Dermis microvascular lymphatic vessel endothelial cell (primary cell): ENCODE measurements at places on chromosomes 3 and 15. TPM values are rescaled to one million over a fixed set of nuclear protein-coding genes. Genes with fewer than 3 reads are reported as not detected.
A peak's percentile ranks its signal among the peaks of the same experiment; 100 is the strongest.

Gene APOD
- total RNA-seq, result 12.9 and 14.5 TPM in 2 replicates

Gene ERICH6
- under 0.01 TPM in 2 replicates for total RNA-seq

DNA sequence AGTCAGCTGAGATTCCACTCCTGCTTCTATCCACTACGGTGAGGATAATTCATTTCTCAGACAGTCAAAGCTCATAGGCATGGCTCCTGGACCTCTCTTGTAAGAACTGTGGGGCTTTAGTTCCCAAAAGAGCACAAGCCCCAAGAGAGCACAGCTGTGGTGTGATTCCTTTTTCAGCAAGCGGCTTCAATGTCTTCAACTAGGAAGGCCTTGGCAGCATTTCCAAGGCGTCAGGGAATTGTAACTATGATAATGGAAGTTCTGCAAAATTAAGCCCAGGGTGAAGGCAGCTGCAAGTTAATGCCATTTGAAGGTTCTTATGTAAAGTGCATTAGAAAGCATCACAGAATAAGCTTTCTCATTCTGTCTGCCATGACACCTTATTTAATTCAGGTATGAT is 657.1 kb downstream of the GRM7 start:
- DNase-seq, result no peak

- no peak for DNase-seq
These were observed 243.5 kb downstream of the NFKBIZ start for GRCh38 chr3:102092617-102093466.

GRCh38 chr15:70563561-70564095 is 199.7 kb downstream of the UACA start:
- no peak for DNase-seq

Gene WDR93
- total RNA-seq, result under 0.01 TPM in 1 of 2 replicates, not detected in the other

Gene SNUPN
- total RNA-seq, result 14.0 and 15.2 TPM in 2 replicates

- DNase-seq, result peak; percentile 68
These were observed 1.4 kb downstream of the CEMIP start for GRCh38 chr15:80780416-80781221.

Gene LMAN1L
- total RNA-seq, result not detected in 2 replicates

GRCh38 chr3:81352867-81353266 is 408.6 kb downstream of the GBE1 start:
- DNase-seq, result peak; percentile 78

DNA sequence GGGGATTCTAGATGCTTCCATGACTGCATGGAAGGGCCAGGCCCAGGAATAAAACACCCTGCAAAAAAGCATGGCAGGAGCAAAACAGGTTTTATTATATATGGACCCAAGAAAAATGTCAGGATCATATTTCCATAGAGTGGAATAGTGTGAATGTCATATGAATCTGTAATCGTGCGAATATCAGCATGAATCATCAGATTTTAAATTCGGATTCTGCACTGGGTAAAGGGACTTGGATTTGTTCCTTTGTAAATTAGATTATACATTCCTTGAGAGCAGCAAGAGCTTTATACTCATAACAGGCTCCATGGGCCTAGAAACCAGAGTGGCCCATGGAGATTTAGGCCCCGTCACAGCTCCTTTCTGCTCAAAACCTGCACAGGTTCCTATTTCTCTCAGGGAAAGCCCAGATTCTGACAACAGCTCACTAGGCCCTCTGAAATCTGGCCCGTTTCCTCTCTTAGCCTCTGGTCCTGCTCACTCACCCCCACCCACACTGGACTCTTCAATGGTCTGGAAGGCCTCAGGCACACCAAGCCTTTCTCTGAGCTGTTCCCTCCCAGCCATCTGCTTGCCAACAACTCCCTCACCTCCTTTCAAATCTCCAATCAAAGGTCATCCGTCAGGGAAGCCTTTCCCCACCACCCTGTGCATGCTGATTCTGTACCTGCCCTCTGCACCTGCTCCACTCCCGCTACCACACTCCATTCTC is 76.0 kb downstream of the FEM1B start:
- DNase-seq, result no peak

DNA sequence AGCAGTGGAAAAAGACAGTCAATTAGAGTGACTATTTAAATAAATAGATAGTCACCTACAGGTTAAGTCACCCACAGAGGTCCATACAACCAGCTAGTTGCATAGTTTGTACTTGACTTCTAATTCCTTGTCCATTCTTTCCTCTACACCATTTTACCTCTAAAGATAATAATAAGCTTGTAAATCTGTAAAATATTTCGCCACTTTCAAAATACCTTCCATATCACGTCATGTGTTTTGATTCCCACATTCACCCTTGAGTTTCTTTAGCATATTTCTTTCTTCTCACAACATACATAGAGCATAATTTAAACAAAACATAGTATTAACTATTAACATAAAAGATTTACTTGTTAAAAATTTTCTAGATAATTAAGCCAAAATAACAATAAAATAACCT is 689.6 kb downstream of the MECOM start:
- no peak for DNase-seq

Gene CCDC14
- total RNA-seq, result 9.1 and 11.3 TPM in 2 replicates

DNA sequence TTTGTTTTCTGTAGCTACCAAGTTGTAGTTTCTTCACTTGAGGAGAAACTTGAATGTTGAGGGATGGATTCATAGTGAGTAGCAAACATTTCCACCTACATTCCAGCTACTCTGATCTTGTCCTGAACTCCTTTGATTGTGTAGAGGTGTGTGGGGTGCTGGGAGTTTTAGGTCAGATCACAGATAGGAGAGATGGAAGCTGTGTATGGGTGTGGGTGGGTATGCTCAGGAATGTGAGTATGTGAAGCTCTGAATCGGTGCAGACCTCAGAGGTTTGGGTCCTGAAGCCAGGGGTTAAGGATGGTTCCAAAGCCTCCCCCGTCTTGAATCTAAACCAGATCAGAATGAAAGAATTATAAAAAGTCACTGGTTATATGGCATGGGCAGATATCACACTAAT is 52.6 kb upstream of the VILL start:
- no peak for DNase-seq

Gene GOLGA8O
- total RNA-seq, result under 0.01 and 0.13 TPM in 2 replicates

Gene SYNPR
- total RNA-seq, result not detected in 2 replicates

DNA sequence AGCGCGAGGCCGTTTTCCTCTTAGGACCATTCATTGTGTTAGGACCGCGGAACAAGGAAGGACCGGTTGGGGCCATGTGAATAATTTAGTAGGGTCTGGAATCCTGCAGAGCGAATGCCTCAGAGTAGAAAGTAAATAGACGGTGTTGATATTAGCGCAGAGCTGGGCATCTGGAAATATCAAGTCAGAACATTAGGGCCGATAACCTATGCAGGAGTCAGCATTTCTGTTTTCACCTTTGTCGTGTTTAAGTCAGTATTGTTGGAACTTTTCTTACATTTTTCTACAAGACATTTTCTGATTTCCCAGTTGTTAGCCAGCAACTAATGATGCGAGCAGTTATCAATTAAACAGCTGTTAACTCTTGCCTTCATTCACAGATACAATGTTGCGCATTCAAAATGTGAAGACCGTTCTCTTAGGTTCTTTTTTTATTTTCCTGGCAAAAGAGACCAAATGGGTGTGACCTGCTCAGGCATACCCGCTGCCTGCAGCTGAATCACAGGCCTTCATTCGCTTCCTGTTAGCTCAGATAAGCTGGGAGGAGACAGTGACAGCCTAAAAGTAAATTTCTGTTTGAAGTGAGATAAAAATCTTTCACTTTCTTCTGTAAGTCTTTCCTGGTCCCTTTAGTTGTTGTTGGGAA is 966 bp upstream of the PKM start:
- peak; percentile 72 for DNase-seq

Gene CLDN18
- not detected in 2 replicates for total RNA-seq

- DNase-seq, result no peak
These were observed 194.3 kb downstream of the FNDC3B start for GRCh38 chr3:172233474-172234277.
